ENCODE measurements at places on chromosomes 4 and X. TPM values are rescaled to one million over a fixed set of nuclear protein-coding genes. Genes with fewer than 3 reads are reported as not detected.

HMGB3 gene
- 29.6 TPM for total RNA-seq

GPC3 gene
- total RNA-seq: 109 TPM

DNA sequence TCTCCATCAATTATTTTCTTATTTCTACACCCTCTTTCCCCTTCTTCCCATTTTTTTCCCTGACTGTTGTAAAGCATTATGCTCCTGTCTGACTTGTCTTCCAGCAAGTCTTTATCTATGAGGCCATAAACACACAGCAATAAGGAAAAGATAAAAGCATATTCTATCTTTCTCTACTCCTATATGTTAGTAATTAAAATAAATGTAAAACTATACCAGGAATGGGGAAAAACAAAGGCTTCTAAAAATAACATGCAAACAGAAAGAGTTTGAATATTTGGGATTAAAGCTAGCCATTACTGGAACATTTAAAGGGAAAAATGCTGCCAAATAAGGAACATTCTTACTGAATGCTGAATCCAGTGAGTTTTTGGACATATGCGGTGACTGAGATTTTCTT is 471.7 kb upstream of the HS3ST1 start:
- no peak for DNase-seq

DNA sequence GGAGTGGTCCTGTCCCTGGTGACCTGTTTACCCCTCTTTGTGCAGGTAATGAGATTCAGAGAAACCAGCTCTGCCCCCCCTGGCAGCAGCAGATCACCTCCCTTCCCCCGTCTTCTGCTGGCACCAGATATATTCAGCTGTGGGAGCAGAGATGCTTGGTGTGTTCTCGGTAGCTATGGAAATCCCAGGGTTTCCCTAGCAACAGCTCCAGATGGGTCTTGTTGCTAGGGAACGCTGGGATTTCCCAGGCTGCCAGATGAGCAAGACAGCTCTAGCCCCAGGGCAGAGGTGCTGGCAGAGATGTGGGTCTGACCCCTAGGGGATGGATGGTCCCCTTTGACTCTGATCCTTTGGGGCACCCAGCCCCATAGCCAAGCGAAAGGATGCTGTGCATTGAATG is 20.2 kb downstream of the CETN2 start:
- peak; percentile 33 for DNase-seq

DNA sequence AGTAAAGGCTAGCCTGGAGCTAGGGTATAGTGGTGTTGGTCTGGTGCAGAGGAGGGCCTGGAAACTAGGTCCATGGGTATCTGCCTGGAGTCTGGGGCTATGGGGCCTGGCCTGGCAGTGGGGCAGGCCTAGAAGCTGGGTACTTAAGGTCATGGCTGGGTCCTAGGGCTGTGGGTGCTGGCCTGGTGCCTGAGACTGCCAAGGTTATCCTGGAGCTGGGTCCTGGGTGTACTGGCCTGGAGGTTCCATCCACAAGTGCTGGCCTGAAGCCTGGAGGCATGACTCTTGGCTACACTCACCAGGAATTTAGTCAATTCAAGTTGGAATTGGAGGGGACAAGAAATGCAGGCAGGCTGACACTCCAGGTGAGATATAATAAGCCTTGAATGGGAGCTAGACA is 108.4 kb upstream of the ZCCHC13 start:
- DNase-seq: no peak

- no peak for DNase-seq
Measured at GRCh38 chr4:73916172-73916925, 47.2 kb downstream of the CXCL1 start.

- DNase-seq: no peak
Measured at GRCh38 chr4:13933191-13933590, 305.7 kb upstream of the BOD1L1 start.

GRCh38 chr4:5979981-5980380 is 38.2 kb downstream of the C4orf50 start:
- peak; percentile 48 for DNase-seq

DNA sequence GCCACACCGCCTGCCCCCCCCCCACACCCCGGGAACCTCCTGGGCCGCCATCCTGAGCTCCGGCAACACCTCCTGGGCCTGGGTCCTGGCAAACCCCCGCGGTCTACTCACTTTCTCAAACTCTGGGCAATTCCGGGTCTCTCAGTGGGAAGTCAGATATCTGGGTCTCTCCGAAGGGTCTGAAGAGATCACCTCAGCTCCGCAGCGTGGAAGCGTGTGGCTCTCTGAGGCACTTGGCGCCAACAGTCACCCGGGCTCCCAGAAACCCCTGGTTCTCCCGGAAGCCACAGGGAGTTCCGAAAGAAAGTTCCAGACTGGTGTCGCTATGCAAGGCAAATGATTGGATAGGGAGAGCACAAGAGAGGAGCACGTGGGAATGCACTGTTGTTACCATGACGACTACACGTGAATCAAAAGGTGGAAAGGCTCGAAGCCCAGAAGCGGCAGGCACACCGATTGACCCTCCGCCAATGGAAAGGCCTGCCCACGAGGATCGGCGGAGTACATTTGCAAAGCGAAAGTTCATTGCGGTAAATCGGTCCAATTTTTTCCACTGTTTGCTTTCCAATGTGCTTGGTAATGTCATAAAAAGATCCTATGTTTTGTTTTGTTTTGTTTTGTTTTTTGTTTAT is at the start of gene PNMA6E:
TSS of gene PNMA6E (minus strand) at position 218 of the 632 bp plus-strand sequence. CDS start 2,501 bp downstream, outside the sequence.
- no peak for DNase-seq

DNA sequence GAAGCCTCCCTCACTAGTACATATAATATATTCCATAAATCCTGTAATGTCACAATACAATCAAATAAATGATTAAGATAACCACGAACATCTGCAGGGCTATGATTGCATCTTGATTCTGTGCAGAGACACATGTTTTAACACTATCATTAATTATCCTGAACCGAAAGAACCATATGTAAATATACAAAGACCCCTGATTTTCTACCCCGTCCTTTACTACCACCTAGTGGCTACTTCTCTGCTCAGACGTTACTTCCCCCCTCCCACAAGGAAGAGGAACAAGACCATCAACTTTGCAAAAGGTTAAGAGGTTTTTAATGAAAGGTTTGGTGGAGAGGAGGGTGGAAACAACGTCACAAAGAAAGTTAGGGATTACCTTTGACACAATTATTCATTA is 134.0 kb downstream of the COL4A6 start:
- DNase-seq: no peak

DNA sequence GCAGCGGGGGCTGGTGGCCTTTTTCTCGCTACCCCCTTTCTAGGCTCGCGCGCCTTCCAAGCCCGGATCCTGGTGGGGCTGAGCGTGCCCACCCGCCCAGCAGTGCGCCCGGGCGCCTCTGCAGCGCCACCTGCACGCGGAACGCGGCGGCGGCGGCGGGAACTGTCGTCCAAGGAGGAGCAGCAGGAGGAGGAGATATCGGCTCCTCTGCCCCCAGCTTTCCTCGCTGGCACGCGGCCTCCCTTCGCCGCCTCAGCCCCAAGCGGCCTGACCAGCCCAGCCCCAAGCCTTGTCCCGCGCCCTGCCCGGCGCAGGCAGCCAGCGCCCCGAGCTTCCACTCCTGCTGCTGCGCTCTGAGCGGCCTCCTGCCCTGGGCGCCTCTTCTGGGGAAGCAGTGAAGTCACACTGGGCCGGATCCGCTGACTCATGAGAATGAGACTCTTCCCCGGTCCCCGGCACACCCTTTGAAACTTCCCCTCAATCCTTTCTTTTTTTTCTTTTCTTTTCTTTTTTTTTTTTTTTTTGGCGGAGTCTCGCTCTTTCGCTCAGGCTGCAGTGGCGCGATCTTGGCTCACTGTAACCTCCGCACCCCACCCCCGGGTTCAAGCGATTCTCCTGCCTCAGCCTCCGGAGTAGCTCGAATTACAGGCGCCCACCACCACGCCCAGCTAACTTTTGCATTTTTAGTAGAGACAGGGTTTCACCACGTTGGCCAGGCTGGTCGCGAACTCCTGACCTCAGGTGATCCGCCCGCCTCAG is 10.6 kb upstream of the ELF4 start:
- DNase-seq: peak; percentile 81

GRCh38 chr4:38670939-38671591 is 7.1 kb downstream of the KLF3 start:
- no peak for DNase-seq

GRCh38 chr4:55509266-55509665 is 37.4 kb downstream of the CLOCK start:
- no peak for DNase-seq

GRCh38 chrX:110086916-110087484 is 84.1 kb downstream of the TMEM164 start:
- DNase-seq: no peak
